ENCODE measurements at places on chromosomes 1 and 21. TPM values are rescaled to one million over a fixed set of nuclear protein-coding genes. Genes with fewer than 3 reads are reported as not detected.

The AKT3 gene
- 32.4 TPM for total RNA-seq

The SPRR3 gene
- not detected for total RNA-seq

The AMY1B gene
- total RNA-seq, result not detected

The FCRL5 gene
- total RNA-seq, result not detected

The HSPB7 gene
- 3.7 TPM for total RNA-seq

The SRSF11 gene
- 98.9 TPM for total RNA-seq

The CLDN17 gene
- not detected for total RNA-seq

The SLC35D1 gene
- 37.9 TPM for total RNA-seq

The OPTC gene
- total RNA-seq, result not detected

The TCP10L gene
- not detected for total RNA-seq

The C1orf56 gene
- 2.9 TPM for total RNA-seq

The NUDT4B gene
- 40.9 TPM for total RNA-seq

The KCNN3 gene
- total RNA-seq, result under 0.01 TPM

The TRIM58 gene
- 2.7 TPM for total RNA-seq

The SLC16A1 gene
- 109 TPM for total RNA-seq

The LCE1A gene
- total RNA-seq, result not detected

The NTPCR gene
- total RNA-seq, result 13.3 TPM

The TRAF3IP3 gene
- total RNA-seq, result not detected

The CAP1 gene
- 1,100 TPM for total RNA-seq

The OR2T33 gene
- not detected for total RNA-seq

The ZNF593OS gene
- not detected for total RNA-seq

The FAM3B gene
- not detected for total RNA-seq

Data from placental pericyte (primary cell).